ENCODE measurements at places on chromosomes 4 and X.

DNA sequence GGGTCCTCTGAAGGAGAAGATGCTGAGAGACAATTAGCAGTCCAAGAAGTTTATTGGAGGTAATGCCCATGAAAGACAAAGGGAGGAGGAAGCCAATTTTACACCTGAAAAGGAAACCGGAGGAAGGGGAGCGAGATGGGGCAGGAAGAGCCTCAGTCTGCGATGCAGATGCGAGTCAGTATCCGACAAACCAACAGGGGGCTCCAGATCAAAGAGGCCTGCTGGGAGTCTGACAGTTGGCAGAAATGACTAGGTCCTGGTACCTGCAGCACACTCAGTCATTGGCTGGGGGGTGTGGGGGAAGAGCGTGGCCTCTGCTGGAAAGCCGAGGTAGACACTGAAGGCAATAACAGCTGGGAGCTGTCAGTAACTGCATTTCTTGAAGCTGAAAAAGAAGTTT lies 231.1 kb upstream of the CENPE start:
- DNase-seq: peak; percentile 12

DNA sequence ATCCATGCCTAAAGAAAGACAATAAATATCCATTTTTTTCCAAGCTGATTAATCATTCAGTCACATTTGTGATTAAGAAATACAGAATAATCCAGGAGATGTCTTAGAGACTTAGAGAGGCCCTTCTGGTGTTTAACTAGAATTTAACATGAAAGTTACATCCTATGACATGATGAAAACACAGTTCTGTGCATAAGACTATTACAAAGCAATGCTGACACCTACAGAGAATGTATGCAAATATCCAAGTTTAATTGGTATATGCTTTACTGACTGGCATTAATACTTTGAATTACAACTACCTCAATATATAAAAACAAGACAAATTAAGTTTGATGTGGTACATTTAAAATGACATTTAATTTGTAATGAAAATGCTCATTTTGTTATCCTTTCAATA lies 17.8 kb upstream of the TLL1 start:
- DNase-seq: no peak

DNA sequence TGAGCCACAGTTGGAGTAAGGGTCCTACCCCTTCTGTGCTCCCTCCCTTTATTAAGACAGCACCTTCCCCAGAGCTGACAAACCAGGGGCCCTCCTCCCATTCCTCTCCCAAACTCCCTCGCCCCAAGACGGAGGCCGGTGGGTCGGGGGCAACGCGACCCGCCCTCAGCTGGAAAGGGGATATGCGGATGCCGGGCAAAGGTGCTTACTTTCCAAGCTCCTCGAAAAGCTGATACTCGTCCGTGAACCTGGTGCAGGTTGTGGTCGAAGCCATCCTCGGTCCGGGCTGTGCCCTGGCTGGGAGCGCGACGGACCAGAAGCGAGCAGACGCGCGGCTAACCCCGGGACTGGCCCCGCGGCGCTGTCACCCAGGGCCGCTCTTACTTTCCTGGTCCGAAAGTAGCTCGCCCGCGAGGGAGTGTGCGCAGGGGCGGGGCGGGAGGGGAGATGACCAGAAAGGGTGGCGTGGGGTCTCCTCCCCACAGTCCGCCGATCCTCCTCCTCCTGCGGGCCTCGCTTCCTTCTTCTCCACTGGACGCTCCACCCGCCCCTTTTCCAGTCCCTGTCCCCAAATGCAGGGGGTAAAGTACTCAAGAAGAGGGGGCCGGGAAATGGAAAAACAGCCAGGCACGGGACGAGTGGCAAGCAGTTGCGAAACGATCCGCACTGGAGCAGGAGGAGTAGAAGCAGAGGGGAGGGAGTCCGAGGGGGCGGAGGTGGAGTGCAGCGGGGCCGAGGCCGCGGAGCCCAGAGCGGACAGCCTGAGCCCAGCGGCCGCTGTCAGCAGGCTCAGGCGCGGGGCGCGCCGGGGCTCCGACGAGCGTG lies 531 bp downstream of the CAMK2D start:
- peak; percentile 76 for DNase-seq

- no peak for DNase-seq
Observed at GRCh38 chr4:20432088-20432487, 180.4 kb downstream of the SLIT2 start.

- no peak for DNase-seq
Observed at GRCh38 chrX:133610056-133610455, 194.8 kb upstream of the GPC4 start.

DNA sequence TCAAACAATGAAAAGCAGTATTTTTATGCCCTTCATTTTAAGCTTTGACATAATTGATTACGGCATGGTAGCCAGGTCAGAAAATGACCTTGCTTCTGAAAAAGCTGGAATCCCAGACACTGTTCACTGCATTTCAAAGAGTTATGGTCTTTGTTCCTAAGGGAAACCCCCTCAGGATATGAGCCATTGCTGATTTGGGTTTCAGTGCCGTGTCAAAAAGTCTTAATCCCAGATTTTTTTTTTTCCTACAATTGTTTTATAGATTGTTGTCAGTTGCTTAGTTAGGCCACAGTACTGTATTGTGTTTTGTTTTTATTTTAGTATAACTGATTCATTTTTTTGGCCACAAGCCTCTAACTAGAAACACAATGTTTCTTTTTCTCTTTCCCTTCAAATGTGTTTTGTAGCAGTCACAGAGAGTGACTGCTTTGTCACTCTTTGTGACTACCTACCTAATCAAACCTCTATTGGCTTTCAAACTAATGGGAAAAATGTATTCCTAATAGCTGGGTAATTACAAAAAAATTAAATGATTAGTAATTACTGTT lies 10.3 kb downstream of the WDR44 start:
- DNase-seq: no peak

DNA sequence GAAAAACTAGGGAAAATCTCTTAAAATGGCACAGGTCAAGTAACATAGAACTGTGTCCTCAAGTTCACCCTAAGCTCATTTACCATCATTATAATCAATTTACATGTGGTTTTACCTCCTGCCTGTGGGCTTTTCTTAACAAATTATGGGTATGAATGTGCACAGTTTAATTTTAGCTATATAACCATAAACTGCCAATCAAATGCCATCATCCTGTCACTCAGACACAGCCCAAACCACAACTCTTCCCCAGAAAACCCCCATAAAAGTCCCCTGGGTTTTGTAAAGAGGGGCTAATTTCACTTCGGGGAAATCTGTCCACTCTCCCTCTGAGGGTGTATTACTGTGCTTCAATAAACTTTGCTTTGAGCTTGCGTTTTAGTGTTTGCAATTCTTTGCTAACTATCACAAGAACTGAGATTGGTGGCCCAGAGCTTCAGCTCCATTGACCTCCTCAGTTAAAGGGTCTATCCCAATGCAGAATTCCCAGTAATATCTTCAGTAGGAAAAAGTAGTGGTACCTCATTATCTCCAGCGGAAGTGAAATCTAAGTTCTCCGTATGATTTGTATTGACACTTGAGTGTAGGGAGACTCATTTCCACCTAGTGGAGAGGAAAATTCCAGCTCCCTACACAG lies 394.6 kb downstream of the SPOCK3 start:
- DNase-seq: peak; percentile 64

DNA sequence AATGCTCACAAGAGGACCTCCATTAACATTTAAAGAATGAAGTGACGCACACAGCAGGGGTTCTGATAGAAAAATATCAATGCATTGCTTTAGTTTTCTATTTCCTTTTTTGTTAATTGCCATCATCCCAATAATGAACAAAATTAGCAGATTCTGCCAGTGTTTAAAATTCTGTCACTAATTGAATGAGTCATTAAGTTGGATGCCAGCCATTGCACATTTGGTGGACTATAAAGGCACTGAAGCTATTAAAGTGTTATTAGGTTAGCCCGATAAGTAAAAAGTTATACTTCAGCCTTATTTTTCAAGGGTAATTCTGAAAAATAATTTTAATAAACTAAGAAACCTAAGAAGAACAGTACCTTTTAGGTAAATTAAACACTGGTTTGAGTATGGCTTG lies 53.1 kb downstream of the MAP3K15 start:
- no peak for DNase-seq

- no peak for DNase-seq
Observed at GRCh38 chrX:40415675-40416074, 165.1 kb upstream of the ATP6AP2 start.

- DNase-seq: no peak
Observed at GRCh38 chr4:25129917-25130316, 30.3 kb downstream of the SEPSECS start.

DNA sequence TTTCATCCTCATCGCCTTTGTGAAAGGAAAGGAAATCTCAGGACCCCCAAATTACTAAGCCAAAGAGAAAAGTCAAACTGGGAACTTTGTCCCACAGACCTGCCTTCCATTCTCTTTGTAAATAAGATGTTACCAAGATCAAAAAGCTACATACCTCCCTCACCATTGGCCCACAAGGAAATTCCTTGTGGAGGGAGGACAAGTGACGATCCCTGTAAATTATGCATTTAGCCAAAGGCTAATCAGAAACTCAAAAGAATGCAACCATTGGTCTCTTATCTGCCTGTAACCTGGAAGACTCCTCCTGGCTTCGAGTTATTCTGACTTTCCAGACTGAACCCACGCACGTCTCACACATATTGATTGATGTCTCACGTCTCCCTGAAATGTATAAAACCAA lies 70.3 kb downstream of the SHOX start:
- no peak for DNase-seq

DNA sequence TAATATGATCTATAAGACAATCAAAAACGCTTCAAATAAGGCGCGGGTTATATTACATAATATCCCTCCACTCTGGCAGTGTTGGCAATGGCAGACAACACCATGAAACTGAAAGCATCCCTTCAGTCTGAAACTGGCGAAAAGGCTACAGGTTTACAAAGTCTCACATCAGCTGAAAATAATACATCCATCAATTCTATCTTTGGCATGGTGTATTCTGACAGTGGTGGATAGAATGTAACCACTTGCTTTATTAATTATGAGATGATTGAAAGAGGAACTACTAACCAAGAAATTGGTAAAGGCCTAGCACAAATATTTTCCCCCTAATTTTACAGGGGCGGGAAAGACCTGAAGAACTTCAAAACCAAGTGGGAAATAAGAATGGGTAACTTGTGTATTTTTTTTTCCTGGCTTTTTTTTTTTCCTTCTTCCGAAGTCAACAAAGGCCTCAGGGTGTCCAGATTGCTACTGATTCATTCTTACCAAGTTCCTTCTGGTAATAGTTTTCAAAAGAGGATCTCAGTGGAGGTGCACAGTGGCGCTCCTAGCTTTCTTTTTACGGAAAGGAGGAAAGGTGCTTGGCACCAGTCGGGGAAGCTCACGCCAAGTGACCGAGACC lies 728 bp downstream of the UBA6 start:
- no peak for DNase-seq

GRCh38 chrX:12961196-12961718 lies 13.7 kb upstream of the TMSB4X start:
- no peak for DNase-seq

GRCh38 chr4:119299741-119300100 lies 22.2 kb downstream of the FABP2 start:
- DNase-seq: peak; percentile 13

GRCh38 chrX:17266136-17266535 lies 108.9 kb upstream of the NHS start:
- DNase-seq: no peak

DNA sequence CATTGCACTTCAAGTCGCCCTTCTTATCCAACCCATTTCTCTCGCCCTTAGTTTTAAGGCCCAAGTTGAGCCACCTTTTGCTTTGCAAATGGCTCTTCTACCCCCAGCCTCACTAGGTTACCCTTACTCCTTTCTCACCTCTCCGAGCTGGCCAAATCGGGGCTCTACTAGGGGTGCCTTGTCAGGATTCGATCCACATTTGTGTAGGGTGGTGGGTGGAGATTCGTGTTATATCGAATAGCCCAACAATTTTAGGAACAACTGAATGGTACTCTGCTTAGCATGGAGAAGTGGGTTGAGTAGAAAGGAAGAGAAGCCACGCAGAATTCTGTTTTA lies 3.5 kb downstream of the SLIT2 start:
- no peak for DNase-seq

- no peak for DNase-seq
Observed at GRCh38 chrX:46918434-46918833, 6.2 kb downstream of the JADE3 start.

DNA sequence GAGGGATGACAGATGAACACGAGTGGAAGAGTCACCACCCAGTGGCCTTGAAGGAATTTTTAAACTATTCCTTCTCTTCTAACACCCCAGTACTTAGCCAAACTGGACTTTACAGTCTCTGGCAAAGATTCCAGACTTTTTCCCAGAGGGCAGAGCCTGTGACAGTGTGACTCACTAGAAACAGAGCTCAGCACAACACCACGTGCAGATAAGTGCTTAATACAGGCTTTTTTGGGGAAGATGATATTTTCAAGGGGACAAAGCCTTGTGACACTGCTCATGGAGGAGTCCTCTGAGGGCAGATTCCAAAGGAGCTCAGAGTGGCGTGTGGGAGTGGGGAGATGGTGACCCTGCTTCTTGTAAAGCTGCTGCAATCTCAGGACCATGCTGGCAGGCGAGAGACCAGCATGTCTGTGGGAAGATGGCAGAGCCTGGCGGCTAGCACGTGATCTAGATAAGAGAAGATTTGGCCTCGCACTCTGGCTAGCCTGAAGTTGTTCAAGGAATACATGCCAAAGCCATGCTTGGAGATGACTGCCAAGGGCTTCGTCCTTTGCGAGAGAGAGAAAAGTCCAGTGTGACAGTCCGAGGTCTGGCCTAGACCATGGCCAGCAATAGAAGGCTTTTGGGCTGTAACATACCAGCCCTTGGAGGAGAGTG lies 2.4 kb downstream of the RAB33A start:
- no peak for DNase-seq

Data from GM06990 (cell line).